Fibroblast of skin of left quadriceps (primary cell): ENCODE measurements at places on chromosomes 3 and 15.

DNA sequence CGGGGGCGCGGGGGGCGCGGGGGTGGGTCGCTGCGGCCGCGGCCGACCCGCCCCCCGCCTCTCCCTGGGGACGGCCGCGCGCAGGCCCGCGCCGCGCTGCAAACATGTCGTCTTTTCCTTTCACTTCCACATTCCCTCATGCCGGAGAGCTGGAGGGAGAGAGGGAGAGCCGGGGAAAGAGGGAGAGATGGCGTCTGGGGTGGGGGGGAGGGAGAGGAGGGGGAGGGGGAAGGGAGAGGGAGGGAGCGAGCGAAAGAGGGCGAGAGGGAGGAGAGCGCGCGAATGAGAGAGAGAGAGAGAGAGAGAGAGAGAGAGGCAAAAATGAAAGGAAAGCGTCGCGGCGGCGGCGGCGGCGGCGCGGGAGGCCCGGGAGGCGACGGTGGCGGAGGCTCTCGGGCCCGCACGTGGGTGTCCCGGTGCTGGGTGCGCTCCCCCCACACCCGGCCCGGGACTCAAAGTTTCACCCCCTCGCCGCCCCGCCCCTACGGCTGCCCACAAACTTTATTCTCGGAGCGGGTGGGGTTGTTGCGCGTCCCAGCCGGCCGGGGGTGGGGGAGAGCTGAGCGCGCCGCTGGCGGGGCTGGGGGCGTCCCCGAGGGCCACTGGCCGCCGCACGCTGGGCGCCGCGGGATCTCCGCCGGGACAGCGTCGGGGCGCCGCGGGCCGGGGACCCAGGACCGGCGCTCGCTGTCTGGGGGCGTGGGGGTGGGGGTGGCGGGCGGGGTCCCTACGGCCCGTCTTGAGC lies 731 bp downstream of the ZNF710 start:
- no peak for DNase-seq

DNA sequence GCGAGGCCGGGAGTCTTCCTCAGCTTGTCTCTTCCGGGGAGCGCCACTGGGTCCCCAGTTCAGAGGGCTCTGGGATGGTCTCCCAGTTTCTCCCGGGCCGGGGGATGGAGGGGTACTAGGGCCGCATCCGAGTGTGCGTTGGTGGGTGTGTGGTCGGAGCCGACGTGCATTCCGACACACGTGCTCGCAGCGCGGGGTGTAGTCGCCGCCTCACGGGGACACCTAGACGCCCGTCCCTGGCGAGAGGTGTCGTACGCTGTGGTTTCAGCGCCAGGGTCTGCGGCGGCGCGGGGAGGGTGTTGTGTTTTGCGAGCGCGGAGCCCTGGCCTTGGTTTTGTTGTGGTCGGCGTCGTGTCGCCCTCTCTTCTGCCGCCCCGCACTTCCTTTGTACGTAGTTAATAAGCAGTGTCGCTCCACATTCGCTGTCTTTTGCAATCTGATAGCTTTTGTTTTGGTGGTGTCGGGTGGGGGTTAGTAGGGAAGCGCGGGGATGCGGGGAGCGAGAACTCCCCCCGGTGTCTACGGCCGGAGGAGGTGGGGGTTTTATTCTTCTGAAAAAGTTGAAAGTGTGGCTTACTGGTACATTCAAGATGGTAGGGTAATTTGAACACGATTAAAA lies 2.2 kb downstream of the IGF1R start:
- no peak for DNase-seq

- DNase-seq, result no peak
Observed at GRCh38 chr3:52403955-52404354, 40.9 kb downstream of the SEMA3G start.

DNA sequence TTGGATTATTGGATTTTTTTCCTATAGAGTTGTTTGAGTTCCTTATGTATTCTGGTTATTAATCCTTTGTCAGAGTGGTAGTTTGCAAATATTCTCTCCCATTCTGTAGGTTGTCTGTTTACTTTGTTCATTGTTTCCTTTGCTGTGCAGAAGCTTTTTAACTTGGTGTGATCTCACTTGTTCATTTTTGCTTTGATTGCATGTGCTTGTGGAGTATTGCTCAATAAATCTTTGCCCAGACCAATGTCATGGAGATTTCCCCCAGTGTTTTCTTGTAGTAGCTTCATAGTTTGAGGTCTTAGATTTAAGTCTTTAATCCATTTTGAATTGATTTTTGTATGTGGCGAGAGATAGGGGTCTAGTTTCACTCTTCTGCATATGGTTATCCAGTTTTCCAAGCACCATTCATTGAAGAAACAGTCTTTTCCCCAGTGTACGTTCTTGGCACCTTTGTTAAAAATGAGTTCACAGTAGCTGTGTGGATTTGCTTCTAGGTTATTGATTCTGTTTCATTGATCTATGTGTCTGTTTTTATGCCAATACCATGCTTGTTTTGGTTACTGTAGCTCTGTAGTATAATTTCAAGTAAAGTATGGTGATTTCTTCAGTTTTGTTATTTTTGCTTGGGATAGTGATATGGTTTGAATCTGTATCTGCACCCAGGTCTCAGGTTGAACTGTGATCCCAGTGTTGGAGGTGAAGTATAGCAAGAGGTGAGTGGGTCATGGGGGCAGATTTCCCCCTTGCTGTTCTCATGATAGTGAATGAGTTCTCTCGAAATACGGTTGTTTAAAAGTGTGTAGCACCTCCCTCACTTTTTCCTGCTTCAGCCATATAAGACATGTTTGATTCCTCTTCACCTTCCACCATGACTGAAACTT lies 46.1 kb upstream of the TNFSF10 start:
- DNase-seq, result no peak

DNA sequence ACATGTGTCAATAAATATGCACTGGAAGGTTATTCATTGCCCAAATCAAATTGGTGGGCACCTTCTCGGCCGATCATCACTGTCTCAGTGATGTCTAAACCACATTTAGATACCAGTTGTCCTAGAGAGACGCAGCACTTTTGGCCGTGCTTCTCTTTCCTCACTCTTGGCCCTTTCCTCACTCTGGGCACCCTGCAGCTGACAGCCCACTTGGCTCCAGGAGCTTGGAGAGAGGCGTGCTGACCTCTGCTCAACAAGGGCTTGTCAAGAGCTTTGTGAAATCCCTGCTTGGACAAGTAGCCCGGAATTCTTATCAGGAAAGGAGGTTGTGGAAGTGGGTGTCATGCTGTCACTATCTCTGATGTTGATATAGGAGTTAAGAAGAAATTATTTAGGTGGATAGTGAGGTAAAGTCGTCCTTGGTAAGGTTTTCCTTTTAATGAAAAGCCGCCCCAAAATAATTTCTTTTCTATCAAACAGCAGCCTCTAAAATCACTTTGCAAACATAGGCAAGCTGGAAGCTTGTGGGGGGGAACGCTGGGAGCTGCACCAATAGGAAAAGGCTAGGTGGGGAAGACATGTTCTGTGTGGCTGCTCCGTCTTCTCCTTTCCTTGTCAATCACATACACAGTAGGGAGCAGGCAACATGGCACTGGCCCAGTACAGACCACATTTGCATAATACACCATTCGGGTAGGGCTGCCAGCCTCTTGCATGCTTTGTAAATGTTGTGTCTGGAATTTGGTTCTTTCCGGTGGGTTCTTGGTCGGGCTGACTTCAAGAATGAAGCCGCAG lies 126.8 kb upstream of the UBE3A start:
- no peak for DNase-seq

GRCh38 chr15:81107889-81108288 lies 26.2 kb upstream of the CFAP161 start:
- DNase-seq, result no peak

DNA sequence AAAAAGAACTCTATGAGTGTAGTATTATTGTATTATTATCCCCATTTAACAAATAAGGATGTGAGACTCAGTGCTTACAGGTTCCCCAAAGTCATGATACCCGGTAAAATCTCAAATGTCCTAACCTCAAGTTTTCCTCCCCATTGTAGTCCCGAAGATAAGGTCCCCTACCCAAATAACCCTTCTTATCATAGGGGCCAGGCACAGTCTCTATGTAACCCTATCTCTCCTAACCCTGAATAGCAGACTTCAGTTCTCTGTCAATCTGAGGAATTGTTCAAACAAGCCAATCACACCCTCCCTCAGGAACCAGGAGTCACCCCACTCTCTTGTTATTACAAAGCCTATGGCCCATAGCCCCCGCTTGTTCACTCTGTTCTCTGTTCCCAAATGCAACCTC lies 10.5 kb upstream of the SUSD5 start:
- DNase-seq, result no peak

GRCh38 chr15:70275461-70276138 lies 177.9 kb upstream of the TLE3 start:
- no peak for DNase-seq

GRCh38 chr15:46408312-46408711 lies 773.5 kb downstream of the SQOR start:
- no peak for DNase-seq

DNA sequence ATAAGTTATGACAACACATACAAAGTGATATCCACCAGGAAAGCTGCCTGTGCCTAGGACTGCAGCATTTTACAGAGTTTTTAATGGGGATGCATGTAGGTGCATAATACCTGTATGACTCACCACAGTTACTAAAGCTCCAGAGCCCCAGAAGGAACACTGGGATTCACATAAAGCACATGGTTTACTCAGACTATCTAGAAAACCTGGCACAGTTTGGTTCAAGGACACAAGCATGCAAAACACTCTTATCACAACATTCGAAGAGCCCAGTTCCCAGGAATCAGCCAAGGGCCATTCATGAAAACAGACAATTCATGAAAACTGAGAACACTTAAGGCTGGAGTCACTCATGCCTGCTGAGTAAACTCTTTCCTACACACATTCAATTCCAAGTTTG lies 261.0 kb downstream of the PYDC2 start:
- no peak for DNase-seq

DNA sequence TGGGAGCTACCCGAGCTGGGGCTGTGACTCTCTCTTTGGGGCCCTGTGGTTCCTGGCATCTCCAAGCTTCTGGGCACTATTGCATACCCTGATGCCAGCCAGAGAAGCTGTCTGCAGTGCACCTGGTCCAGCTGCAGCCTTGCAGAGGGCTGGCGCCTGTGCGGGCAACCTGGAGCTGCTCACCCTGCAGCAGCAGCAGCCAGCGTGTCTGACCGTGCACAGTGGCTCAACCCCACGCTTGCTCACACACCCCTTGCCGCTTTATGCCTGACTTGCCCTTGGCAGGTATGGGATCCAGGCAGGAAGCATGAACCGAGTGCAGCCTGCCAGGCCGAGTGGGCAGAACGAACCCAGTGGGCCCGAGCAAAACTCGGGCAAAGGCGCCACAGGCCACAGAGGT lies 69.9 kb downstream of the GLB1 start:
- no peak for DNase-seq

DNA sequence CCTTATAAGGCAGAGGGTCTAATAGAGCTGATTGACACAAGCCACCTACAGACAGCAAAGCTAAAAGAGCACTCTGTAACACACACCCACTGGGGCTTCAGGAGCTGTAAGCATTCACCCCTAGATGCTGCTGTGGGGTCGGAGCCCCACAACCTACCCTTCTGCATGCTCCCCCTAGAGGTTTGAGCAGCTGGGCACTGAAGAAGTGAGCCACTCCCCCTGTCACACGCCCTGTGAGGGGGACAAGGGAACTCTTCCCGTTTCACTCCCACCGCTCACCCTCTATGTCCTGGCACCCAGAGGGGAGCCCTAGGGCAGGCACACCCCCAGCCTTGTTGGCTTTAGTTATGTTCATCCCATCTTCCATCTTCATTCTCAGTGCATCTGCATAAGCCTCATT lies 9.4 kb upstream of the CSTA start:
- DNase-seq, result no peak

- DNase-seq, result no peak
Observed at GRCh38 chr15:31278544-31279220, 48.0 kb upstream of the KLF13 start.

DNA sequence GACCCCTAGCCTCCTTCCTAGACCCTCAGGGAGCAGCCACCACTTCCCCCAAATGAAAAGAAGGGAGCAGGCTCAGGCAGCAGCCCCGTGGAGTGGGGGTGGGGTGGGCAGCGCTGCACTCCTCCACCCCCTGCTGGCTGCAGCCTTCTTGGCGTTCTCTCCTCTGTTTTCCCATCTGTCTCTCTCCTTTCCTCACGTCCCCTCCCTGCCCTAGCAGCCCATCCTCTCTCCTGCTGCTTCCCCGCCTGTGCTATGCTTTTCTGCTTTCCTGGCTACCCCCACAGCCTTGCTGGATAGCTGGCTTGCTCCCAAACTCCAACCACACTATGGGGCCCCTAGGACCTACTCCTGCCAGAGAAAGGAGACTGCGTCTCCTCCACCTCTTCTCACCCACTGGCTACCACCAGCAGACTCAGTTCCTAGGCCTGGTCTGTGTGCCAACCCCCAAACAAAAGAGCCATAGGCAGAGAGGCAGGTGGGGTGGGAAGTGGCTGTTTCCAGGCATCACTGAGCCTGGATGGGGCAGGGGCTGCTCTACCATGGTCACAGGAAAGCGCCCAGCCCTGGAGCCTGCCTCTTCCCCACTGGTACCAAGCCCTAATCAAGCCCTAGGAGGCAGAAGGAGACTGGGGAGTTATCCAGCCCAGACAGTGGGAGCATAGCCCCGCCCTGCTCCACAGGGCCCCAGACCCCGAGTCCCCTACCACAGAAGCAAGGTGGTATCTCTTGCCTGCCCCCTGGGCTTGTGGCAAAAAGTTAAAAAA lies 3.4 kb upstream of the DISP2 start:
- DNase-seq, result peak; percentile 69

GRCh38 chr3:100591411-100591810 lies 18.0 kb upstream of the ADGRG7 start:
- no peak for DNase-seq

DNA sequence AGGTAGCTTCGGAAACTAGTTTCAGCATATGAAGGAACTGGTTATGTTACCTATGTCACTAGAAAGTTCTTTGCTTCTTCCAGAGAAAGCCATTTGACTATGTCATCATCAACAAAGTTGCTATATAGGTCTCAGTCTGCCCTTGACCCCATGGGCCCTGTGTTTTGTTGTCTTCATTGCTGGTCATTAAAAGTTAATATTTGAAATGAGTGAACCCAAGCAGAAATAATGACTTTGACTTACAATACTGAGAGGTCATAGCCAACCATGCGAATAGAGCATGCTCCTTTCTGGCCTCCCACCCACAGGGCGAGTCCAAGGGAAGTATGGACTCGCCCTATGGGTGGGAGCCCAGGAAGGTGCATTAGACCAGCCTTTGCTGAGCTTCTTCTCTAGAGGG lies 40.9 kb downstream of the APH1B start:
- DNase-seq, result no peak

GRCh38 chr3:44031387-44032380 lies 210.0 kb upstream of the TOPAZ1 start:
- no peak for DNase-seq

GRCh38 chr3:172102123-172102882 lies 62.9 kb downstream of the FNDC3B start:
- no peak for DNase-seq

- DNase-seq, result no peak
Observed at GRCh38 chr3:169311381-169311780, 352.1 kb downstream of the MECOM start.

- no peak for DNase-seq
Observed at GRCh38 chr3:29212789-29213433, 68.0 kb upstream of the RBMS3 start.

DNA sequence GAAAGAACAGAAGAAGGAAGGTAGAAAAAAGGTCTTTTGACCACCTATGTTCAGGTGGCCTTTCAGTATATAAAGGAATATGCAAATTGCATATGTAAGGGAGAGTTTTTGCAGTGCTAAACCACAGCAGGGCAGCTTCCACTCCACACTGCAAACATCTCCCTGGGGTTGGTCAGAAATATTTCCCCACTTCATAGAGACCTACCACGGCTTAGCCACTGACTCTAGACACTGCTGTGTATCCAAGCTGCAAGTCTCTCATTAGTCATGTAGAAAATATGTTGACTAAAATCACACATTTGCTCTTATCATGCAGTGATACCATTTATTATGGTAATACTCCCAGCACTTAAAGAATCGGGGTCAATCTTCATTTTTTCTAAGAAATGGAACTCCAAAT lies 214.9 kb upstream of the NR2F2 start:
- peak; percentile 44 for DNase-seq
